ENCODE measurements at places on chromosomes 16 and 17.

DNA sequence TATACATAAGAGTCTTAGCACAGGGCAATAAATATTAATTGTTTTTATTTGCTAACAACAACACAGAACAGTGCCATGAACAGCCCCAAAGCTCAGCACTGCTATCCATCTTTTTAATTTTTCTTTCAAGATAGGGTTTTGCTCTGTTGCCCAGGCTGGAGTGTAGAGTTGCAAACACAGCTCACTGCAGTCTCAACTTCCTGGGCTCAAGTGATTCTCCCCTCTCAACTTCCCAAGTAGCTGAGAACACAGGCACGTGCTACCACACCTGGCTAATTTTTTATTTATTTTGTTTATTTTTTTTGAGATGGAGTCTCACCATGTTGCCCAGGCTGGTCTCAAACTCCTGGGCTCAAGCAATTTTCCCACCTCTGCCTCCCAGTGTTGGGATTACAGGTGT lies 47.6 kb upstream of the AKAP1 start:
- DNase-seq, result no peak

DNA sequence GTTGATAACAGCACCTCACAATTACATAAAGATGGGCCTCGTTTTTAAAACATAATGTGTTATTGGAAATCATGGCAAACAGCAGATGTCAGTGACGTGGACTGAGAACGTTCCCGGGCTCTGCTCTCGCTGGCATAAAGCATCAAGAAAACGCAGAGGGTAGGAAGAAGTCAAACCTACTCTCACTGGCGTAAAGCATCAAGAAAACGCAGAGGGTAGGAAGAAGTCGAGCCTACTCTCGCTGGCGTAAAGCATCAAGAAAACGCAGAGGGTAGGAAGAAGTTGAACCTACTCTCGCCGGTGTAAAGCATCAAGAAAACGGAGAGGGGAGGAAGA lies 110.6 kb downstream of the VPS53 start:
- DNase-seq, result no peak

DNA sequence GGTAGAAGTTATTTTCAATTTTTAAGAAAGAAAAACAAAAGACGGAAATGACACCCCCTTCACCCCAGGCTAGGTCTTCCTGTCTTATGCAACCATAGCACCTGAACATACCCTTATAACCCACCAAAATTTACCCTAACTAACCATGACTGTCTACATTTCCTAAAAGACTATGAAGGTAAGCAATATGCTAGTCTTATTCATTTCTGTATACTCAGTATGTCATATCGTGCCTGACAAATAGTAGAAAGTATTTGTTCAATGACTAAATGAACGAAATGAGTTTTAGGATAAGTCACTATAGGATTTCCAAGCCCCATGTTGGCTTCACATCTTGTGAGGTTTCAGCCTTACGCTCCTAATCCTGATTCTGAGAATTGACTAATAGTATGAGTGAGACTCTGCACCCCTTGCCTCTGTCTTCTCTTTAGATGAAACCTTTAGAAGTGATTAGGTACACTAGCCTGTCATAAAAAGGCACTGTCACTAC lies 6.5 kb downstream of the ADAT1 start:
- DNase-seq, result no peak

- DNase-seq, result no peak
These were observed 4.3 kb upstream of the ATP1B2 start for GRCh38 chr17:7646457-7646856.

Data from Ammon's horn (tissue), 1 donor.